ENCODE measurements at places on chromosomes 3 and 15.

DNA sequence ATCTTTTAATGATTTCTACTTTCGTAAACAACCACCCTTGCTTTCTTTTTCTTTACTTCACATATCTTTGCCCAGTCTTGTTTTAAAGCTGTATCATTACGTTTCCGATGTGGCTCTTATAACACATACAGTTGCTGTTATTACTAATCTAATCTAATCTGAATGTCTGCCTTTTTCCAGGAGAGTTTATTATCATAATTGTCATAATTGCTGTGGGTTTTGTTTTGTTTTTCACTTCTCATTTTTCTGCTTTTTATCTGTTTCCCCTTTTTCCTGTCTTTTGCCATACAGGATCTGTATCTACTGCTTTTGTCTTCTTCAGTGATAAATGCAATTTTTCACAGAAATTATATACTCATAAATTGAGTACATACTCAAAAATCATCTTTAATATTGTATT is 24.9 kb downstream of the HACL1 start:
- DNase-seq, result no peak

DNA sequence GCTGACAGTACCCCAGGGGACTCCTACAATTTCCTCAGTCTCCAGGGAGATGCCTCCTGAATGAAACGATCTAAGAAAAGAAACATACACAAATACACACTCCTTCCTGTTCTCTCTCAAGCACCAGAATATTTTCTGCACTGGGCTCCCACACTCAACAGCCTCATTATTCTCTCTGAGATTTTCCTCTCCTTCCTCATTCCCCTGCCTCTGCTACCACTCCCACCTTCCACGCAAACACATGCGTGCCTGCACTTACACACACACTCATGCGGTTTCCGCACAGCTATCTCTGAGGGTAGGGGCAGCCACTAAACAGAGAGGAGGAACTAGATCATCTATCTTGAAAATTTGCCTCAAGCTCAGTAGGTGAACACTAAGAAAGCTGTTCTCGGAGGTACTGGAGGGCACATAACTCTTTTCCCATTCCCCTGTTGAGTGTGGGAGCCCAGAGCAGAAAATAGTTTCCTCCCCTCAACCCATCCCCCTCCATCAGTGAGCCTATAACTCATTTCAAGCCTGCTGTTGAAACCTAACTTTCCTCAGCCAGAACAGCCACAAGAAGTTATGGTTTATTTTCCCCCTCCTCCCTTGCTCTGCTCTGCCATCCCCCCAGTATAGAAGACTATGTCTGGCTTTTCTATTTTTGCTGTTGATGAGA is 30.5 kb upstream of the TIPARP start:
- DNase-seq, result no peak

- no peak for DNase-seq
Observed at GRCh38 chr3:13878281-13879101, 1.4 kb downstream of the WNT7A start.

DNA sequence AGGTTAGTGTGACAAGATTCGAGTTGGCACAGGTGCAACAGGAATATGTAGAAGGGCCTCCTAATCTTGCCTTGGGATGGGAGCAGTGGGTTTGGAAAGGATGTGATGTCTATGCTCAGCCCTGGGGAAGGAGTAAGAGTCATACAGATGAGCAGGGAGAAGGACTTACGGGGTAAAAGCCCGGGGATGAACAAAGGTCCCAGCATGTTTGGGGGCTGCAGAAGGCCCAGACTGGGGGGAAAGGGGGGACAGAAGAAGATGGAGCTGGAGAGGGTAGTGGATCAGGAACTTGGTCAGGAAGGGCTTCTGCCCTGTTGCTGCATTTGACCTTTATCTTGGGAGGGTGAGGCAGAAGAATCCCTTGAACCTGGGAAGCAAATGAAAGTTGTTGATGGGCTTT is 240.1 kb upstream of the ST8SIA2 start:
- no peak for DNase-seq

DNA sequence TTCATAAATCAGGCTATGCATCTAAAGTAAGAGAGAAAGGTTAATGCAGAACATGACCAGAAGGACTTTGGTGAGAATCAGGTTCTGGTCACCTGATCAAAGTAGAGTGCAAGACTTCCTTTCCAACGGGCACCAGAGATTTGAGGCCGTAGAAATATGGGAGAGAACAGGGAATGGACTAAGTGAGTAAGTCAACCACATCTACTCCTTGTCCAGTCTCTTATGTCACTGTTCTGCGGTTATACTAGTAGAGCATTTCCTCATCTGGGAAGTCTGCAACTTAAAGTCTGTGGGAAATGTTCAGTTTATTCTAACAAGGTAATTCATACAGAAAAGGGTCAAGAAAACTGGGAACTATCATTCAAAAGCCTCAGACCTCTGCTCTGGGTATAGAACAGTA is 232.8 kb downstream of the CPNE4 start:
- DNase-seq, result no peak

DNA sequence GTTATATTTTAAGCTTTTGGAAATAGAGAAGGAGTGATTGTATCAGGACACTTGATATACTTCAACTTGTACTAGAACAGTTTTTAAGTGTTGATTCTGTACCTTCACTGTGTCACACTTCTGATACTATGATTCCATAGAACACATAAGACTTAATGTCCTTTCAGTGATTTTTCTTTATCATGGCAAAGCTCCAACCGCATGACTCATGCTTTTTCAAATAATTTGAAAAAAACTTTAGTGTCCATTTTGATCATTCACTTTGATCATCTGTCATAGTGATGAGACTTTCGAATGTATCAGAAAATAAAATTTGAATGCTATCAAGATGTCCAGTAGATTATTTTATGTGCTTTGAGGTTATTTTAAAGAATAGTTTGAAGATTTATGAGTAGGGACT is 32.0 kb downstream of the AP4E1 start:
- no peak for DNase-seq

DNA sequence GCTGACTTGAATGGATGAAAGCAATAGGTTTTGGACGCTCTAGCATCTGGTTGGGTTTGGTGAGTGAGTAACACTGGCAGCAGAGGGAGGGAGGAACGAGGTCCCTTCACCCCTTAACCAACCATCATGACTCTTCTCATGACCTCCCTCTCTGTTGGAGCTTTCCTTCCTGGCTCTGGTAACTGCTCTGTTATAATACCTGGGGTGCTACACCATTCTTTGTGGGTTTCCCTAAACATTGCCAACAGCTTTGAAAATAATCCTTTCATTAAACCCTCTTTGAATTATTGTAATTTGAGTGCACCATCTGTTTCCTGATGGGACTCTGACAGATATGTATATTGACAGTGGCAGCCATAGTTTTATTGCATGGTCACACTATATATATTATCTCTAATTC is 146.2 kb upstream of the PTPRG start:
- DNase-seq, result no peak

DNA sequence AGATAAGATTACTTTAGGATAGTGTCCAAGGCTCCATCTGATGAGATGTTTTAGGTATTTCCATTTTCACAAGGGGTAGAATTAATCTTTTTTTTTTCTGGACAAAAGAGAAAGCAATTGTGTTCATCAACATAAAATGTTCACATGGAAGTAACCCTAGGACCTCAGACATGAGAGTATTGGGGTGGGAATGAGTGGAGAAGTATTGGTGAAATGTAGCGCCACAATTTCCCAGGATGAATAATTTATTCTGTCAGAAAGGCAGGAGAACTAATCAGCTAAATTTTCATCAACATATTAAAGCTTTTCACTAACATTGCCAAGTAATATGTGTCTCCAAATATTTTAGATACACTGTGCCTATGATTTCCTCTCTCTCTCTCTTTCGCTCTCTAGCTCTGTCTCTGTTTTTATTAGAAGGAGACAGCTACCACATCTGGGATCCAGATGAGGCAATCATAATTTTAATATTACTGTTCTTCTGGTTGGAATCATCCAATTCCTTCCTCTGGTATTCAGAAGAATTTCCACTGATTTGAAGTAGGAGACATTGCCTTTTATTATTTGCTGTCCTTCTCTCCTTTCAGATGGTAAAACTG is 21.6 kb upstream of the ZNF280D start:
- no peak for DNase-seq

DNA sequence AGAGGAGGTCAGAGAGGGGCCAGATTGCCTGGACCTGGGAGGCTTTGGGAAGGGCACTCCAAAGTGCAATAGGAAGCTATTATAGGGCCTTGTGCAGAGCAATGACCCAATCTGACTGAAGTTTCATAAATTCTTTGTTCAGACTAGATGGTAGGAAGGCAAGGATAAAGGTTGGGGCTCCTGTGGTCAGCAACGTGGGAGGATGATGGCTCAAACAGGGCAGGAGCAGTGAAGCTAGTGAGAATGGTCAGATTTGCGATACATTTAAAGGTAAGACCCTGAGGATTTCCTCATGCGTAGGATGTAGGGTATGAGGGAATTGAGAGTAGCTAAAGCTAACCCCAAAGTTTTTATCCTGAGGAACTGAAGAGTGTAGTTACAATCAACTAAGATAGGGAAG is 139.0 kb downstream of the USP13 start:
- no peak for DNase-seq

GRCh38 chr15:78241017-78241416 is 6.7 kb upstream of the ACSBG1 start:
- DNase-seq, result peak; percentile 90

GRCh38 chr15:83959477-83959876 is 276.1 kb upstream of the GOLGA6L4 start:
- DNase-seq, result no peak

- peak; percentile 44 for DNase-seq
Observed at GRCh38 chr15:23648920-23649515, 1.4 kb upstream of the MAGEL2 start.

DNA sequence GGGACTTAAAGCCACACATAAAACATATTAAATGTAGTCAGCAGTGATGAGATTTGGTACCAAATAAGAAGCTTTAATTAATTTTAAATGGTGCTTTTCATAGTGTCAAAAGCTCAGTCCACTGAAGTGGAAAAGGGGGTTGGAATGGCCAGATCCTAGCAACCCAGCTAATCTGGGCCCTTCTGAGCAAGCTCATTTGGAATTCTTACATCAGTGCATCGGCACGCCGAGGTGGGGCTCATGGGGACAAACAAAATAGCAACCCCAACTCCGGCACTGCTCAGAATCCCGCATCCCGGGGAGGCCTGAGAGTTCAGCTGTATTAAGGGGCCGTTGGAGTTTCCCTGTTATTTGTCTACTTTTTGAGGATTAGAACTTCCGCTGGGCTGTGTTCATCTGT is 526.4 kb downstream of the SOX2 start:
- peak; percentile 38 for DNase-seq

GRCh38 chr15:39472621-39473297 is 108.1 kb upstream of the THBS1 start:
- peak; percentile 92 for DNase-seq

DNA sequence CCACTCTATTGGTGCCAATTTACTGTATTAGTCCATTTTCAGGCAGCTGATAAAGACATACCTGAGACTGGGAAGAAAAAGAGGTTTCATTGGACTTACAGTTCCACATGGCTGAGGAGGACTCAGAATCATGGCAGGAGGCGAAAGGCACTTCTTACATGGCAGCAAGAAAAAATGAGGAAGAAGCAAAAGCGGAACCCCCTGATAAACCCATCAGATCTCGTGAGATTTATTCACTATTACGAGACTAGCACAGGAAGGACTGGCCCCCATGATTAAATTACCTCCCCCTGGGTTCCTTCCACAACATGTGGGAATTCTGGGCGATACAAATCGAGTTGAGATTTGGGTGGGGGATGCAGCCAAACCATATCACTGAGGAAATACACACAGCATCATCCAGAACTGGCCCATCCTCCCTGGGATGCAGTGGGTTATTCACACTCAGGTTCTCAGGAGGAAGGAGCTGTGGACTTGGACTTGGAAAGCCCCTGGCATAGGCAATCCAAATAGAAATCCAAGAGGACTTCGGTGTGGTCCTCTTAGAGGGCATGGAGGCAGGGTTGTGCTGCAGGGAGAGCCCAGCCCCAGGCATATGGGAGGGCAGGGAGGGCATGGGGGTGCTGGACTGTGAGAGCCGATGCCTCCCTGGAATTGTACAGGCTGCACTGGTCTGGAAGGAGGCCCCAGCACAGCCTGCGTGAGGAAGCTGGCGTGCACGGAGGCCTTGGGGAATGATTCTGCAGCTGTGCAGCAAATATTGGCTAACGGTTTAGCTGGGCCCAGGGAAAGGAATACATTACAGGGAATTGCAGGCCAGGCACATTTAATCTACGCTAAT is 62.9 kb downstream of the EFCAB12 start:
- peak; percentile 83 for DNase-seq

DNA sequence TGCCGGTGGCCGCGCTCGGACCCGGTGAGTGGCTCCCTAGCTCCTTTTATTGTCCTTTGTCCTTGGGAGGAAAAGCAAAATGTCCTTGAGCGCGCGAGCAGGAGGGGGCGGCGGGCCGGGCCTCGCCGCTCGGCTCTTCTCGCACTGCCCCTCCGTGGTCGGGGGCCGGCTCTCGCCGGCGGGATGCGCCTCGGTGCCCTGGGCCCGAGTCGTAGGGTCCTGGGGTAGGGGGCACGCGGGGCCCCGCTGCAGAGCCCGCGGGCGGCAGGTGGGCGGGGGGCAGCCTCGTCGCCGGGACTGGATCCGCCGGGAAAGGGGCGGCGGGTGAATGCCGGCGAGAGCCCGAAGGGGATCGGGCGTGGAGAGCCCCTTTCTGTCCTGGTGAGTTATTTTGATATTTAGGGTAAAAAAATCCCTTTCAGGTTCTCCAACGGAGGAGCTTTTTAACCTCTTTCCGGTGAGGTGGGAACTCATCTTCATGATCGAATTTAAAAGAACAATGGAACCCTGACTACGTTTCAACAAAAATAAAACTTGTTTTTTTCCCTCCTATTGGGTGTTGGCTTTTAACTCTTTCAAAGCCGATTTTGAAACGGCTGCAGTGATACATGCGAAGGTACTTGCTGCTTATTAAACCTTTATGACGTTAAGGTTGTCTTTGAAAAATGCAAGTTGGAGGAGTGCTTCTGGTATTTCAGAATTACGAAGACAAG is 16.8 kb upstream of the CHD2 start:
- peak; percentile 54 for DNase-seq

- no peak for DNase-seq
Observed at GRCh38 chr3:111802163-111802625, 56.9 kb upstream of the PHLDB2 start.

- DNase-seq, result no peak
Observed at GRCh38 chr3:185270262-185270955, 16.6 kb upstream of the EHHADH start.

- no peak for DNase-seq
Observed at GRCh38 chr15:49624056-49624455, 3.2 kb downstream of the DTWD1 start.

DNA sequence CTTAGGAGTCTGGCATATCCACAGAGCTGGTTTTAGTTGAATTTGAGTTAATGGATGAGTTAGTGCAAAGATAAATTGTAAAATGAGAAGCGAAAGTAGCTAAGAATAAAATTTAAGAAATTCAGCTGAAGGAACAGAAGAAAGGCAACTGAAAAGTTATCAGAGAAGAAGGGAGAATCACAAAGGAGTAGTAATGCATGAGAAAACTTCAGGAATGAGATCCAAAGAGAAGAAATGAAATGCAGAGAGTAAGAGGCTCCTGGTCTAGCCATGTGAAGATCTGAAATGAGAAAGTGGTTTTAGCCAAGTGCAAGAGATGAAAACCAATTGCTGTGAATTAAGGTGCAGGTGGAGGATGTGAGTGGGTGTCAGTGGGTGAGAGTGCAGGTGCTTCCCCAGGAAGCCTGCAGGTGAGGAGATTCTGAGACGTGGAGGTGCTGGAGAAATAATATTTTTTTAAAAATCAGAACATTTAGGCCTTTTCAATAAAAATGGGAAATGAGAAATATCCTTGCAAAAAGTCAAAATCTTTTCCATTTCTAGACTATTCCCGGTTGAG is 18.5 kb downstream of the KBTBD8 start:
- no peak for DNase-seq
